ENCODE measurements at places on chromosomes 5 and 9. TPM values are rescaled to one million over a fixed set of nuclear protein-coding genes. Genes with fewer than 3 reads are reported as not detected.

Gene DCP2
- total RNA-seq = 99.7 TPM

Gene CCIN
- 0.17 TPM for total RNA-seq

Gene PRRX2
- total RNA-seq = 1.5 TPM

Gene NDOR1
- total RNA-seq = 45.3 TPM

Gene OLFM1
- 5.3 TPM for total RNA-seq

Gene TCF7
- 107 TPM for total RNA-seq

Gene C5orf52
- total RNA-seq = not detected

Gene FAM151B
- 0.22 TPM for total RNA-seq

Gene ADAMTS6
- 1.1 TPM for total RNA-seq

Gene DOCK8
- total RNA-seq = 266 TPM

Gene ARL14EPL
- total RNA-seq = not detected

Gene OXCT1
- 50.7 TPM for total RNA-seq

Gene ISOC1
- 20.2 TPM for total RNA-seq

Gene SNX18
- 41.4 TPM for total RNA-seq

Gene PCDHGB2
- 1.0 TPM for total RNA-seq

Gene GMCL2
- total RNA-seq = not detected

Gene EFCAB9
- not detected for total RNA-seq

Gene SLC6A3
- not detected for total RNA-seq

Gene SLC25A2
- 0.56 TPM for total RNA-seq

Gene CDX1
- total RNA-seq = not detected

Gene CCL27
- total RNA-seq = not detected

Gene MEGF10
- 0.02 TPM for total RNA-seq

Gene PDCD1LG2
- 10.5 TPM for total RNA-seq

Gene IFNA21
- total RNA-seq = not detected

Gene MSH3
- 21.0 TPM for total RNA-seq

Gene SLC34A3
- total RNA-seq = not detected

Gene SMARCA2
- 206 TPM for total RNA-seq

Gene PDZD2
- total RNA-seq = not detected

Gene RANBP17
- total RNA-seq = not detected

Gene HINT1
- total RNA-seq = 314 TPM

Gene TNFSF15
- 3.9 TPM for total RNA-seq

Gene PCDHA7
- not detected for total RNA-seq

Gene KIF20A
- 33.3 TPM for total RNA-seq

Gene INVS
- total RNA-seq = 16.7 TPM

Gene ATG10
- 4.2 TPM for total RNA-seq

Gene RAB3C
- total RNA-seq = not detected

Gene TLX3
- not detected for total RNA-seq

Gene NSG2
- total RNA-seq = not detected

Gene ACSL6
- total RNA-seq = 26.6 TPM

Gene OCLN
- total RNA-seq = 0.34 TPM

Gene PIK3R1
- total RNA-seq = 66.6 TPM

Gene DRD1
- total RNA-seq = not detected

Gene TRIP13
- 20.8 TPM for total RNA-seq

Gene TMCO6
- 28.6 TPM for total RNA-seq

Gene FAM81B
- not detected for total RNA-seq

Gene ENTPD2
- not detected for total RNA-seq

Gene SPINK4
- total RNA-seq = not detected

Gene RBM18
- total RNA-seq = 23.9 TPM

Gene CDHR2
- total RNA-seq = 1.7 TPM

Gene MROH2B
- total RNA-seq = not detected

Gene LCN2
- total RNA-seq = not detected

Gene PRLR
- not detected for total RNA-seq

Gene PRDM9
- not detected for total RNA-seq

Gene RNF183
- total RNA-seq = 0.34 TPM

Gene SLC25A46
- 52.7 TPM for total RNA-seq
